ENCODE measurements at places on chromosomes 6 and 20. TPM values are rescaled to one million over a fixed set of nuclear protein-coding genes. Genes with fewer than 3 reads are reported as not detected.

Gene SLC16A10
- 24.4 TPM for polyA plus RNA-seq

Gene KCNS1
- 0.64 TPM for polyA plus RNA-seq

Gene HTR1E
- 0.85 TPM for polyA plus RNA-seq

Gene AGPAT1
- 93.5 TPM for polyA plus RNA-seq

Gene FAXC
- 6.9 TPM for polyA plus RNA-seq

Gene EDN1
- 4.0 TPM for polyA plus RNA-seq

Gene STMND1
- 0.17 TPM for polyA plus RNA-seq

Gene ZSCAN16
- polyA plus RNA-seq = 12.1 TPM

Gene SCRT2
- 0.10 TPM for polyA plus RNA-seq

DNA sequence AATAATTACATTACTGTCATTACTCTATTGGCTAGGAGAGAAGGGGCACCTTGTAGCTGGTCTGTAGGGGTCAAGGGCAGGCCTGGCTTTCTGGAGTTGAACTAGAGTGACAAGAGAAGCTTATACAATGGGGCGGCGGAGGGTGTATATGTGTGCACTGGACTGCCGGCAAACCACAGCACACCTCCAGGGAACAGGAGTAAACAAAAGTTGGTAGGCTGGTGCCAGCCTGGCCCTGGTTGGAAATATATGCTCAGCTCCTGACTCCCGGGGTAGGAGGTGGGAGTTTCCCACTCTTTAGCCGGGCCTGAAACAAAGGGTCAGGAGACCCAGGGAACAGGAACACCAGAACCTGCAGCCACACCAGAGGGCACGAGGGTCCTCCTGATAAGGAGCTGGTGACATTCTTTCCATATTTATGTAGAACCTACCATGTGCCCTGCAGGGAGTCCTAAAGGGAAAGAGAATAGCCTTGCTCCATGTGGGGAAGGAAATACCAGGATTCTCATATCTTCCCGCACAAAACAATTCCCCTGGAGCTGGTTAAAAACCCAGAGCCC is 5.1 kb downstream of the C6orf132 start:
- no peak for DNase-seq

DNA sequence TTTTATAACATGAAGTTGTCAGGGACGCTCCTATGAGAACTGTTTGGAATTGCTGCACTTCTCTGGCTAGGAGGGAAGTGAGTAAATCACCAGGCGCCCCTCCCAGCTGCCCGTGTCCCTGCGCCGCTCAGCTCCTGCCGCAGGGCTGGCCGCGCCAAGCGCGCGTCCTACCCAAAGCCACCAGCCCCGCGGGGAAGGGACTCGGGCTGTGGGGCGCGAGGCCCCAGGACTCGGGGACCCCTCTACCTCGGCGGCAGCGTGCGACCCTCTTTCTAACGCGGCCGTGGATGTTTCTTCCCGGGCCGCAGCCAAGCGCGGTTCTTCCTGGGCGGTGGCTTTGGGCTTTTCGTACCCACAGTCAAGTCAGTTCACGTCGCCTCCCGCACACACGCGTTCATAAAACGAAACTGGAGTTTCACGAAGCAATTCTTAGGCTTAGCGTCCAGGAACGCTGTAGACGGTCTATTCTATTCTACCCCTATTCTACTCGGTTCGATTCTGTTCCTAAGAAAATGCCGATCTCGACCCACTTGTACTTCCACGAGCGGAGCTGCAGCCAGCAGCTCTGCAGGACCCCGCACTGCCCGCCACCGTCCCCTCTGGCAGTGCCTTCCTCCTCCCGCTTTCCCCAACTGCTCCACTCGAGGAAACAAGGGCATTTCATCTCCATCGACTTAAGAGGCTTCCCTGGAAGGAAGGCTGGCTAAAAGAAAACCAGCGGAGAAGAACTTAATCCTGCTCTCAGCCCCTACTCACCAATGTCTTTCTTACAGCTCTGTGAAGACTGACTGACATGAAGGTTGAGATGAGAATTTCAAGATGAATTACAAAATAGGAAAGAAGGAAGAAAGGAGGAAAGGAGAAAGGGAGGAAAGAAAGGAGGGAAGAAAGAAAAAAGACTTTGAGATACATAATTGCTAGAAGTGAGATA is 15.4 kb downstream of the FOXC1 start:
- no peak for DNase-seq

DNA sequence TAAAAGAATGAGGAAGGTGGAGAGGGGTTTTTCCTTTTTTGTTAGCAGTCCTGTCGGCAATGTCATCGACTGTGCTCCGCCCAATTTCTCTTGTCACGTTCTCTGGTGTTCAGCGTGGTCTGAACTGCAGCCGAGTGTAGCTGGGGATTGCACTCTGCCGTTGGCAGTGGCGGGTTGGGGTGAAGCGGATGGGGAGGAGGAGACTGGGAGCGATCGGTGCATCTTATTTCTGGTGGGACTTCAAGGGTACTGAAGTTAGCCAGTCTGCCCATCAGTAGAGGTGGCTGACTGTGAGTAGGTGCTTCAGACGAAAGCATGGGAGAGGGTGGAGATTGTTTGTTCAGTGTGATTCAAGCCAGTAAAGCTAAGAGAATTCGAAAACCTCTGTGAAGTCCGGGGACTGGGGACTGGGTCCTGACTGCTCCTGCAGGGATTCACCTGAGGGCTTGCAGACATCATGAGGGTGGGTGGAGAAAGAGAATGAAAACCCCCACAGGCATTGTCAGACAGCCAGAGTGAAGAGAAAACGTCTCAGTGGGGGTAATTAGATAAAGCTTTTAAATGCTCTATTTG is 5.1 kb downstream of the RREB1 start:
- DNase-seq = no peak

GRCh38 chr6:91485047-91485446 is 898.2 kb upstream of the MAP3K7 start:
- no peak for DNase-seq

DNA sequence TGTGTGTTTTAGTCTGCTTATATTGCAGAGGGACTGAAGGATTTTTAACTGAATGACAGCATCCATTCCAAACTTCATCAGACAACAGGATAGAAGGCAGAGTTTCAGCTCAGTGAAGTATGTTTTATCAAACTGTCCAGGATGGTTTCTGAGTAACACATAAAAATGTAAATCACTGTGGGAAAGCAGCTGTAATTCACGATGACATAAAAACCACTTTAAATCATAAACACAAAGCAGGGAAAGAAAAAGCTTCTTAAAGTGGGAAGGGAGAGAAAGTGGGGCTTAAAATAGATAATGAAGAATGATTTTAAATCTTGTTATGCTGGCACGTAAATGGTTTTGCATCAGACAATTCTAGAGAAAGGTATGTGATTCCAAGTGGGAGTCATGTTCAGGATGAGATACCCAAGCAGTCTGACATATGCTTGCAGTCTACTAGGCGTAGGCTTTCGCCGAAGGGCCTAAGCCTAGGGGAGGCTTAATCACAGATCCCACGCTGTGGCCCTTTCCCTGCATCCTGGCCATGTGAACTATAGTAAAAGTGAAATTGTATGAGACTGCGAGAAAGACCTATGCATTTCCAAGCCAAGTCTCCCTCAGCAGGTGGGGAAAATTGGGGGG is 610.6 kb downstream of the PRKN start:
- DNase-seq = no peak

- no peak for DNase-seq
Measured at GRCh38 chr6:42128460-42129359, 13.7 kb downstream of the C6orf132 start.

- peak; percentile 73 for DNase-seq
Measured at GRCh38 chr20:31722257-31723068, at the start of gene BCL2L1. BCL2L1 (minus strand) TSS chr20:31722868; CDS start chr20:31722218, 650 bp downstream.

- peak; percentile 47 for DNase-seq
Measured at GRCh38 chr6:39309942-39310531, 4.2 kb downstream of the KCNK17 start.

DNA sequence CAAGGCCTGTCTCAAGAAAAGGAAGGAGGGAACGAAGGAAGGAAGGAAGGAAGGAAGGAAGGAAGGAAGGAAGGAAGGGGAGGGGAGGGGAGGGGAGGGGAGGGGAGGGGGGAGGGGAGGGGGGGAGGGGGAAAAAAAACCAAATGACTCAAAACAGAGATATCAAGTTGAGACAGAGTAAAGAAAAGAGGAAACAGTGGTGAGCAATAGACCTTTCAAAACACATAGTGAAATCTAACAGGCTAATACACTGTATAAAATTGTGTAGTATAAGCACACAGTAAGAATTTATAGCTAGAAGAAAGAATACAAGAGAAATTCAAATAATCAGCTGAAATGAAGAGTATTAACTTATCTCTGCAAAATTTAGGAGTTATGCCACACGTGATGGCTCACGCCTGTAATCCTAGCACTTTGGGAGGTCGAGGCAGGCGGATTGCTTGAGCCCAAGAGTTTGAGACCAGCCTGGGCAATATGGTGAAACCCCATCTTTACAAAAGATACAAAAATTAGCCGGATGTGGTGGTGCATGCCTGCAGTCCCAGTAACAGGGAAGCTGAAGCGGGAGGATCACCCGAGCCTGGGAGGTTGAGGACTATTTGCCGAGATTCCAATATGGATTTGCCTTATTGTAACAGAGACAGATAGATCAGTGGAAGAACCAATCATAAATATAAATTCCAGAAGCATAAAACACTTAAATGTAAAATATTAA is 123.2 kb downstream of the PRND start:
- no peak for DNase-seq

GRCh38 chr20:58308680-58309527 is 611 bp upstream of the RAB22A start:
- DNase-seq = peak; percentile 15

DNA sequence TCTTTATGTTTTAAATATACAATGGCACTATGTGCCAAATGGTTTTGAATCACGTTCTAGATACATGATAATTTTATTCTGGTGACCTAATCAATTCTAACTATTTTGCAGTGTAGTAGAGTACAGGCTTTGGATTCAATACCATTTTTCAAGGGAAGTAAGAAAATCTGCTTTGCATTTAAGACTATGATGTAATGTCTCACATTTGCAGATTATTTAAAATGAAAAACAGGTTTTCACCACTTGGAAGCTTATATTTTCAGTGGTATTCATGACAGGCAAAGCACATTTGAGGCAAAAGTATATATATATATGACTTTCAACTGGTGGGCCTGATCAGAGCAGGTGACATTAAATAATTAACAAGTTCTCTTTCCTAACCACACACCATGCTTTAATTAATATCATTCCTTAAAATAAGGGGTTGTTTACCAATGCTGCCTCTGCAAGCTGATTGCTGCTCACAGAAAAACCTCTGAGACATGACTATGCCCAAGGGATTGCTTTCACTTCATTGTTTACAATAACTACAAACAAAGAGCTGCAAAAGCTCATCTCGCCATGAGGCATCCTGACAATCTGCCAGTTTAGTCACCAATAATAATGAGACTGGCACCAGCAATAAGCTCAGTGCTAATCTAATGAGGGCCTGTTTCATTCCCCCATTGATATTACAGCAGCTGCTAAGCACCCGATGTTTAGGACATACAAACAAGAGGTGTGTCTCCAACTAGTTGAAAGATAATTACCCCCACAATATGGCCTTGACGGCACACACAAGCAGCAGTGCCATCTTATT is 1176.0 kb upstream of the GJE1 start:
- no peak for DNase-seq

DNA sequence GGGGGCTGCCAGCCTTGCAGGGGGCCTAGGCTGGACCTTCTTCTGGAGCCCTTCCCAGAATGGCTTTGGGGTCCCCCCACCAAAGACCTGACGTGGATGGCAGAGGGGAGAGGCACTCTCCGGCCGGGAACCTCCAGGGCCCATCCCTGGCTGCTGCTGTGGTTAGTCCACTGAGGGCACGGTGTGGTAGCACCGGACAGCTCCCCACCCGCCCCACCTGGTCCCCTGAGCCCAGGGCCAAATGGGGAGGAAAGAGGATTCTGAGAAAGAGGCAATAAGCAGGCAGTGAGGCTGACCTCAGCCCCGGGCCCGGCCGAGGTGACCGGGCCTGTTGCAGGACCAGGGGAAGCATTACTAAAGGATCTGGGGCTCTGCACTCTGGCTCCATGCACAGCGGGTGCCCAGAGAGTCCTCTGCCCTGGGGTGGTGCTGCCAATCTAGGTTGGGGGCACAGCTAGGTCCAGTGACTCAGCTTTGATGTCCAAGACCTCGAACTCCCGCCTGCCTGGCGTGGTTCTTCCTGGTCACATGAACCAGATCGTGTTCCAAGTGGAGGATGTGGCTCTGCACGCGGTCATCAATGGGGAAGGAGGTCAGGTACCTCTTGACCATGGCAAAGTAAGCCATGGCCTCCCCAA is 2.2 kb downstream of the CENPB start:
- DNase-seq = no peak

DNA sequence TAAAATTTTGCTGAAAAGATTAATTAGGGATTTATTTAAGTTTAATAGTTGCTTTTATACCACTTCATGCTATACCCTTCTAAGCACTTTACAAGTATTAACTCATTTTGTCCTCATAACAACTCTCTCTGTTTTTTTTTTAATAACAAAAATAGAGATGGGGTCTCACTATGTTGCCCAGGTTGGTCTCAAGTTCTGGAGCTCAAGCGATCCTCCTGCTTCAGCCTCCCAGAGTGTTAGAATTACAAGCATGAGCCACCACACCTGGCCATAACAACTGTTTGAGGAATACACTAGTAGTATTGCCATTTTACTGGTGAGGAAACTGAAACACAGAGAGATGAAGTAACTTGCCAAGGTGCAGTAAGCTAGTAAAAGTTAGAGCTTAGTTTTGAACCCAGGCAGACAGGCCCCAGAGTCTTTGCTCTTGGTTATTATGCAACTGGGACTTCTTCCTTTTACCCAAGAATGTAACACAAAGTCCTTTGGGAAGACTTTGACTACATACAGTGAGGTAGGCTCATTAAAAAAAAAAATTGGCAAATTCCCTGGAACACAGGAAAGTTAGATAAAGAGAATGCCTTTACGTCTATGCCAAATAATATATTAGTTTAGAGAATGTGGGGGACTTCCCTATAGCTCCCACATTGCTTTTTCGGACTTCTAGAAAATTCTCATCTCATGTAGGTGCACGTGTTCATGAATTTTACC is 11.4 kb downstream of the ANKS1A start:
- DNase-seq = no peak

DNA sequence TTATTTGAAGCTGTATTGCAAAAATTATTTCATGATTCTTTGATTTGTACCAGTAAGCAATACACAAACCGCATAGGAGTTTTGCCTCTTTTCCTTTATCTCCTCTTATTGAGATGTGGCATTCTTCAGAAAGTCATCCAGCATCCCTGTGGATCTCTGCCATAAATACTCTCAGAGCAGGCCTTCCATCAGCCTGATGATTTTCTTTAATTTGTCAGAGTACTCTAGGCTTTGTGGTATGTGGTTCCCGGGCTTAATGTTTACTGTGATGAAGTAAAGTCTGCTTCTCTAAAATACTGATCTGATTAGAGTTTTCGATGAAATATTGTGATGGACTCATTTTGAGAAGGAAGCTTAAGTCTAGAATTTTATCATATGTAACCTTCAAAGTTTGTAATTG is 31.1 kb upstream of the SLC35D3 start:
- no peak for DNase-seq

DNA sequence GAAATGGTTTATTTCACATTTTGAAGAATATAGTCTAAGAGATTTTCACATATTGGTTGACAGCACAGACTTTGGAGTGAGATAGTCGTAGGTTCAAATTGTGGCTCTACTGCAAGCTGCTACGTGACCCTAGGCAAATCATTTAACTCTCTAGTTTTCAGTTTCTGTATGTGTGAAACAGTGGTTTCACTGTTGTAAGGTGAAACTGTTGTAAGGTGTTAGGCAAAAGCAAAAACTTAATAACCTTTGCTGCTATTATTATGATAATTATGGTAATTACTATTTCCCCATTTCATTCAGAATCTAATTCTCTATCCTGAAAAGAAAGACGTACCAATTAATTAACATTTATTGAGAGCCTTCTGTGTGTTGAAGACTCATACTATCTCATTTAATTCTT is 144.2 kb downstream of the REV3L start:
- DNase-seq = no peak
